ENCODE measurements at places on chromosomes 12 and 14. TPM values are rescaled to one million over a fixed set of nuclear protein-coding genes. Genes with fewer than 3 reads are reported as not detected.

DNA sequence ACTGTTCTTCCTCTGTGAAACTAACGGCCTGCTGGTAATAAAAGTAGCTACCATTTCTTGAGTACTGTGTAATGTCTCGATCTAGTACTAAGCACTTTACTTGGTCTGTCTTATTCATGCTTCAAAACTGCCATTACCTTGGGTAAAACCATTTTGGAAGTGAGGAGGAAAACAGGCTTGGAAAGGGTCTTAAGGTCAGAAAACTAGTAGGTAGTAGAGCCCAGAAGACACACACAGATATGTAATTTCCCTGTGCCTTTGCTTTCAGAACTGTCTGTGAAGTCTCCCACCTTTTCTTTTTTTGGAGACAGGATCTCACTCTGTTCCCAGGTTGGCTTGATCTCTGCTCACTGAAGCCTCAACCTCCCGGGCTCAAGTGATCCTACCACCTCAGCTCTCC, 3.4 kb upstream of the DDX55 start:
- no peak for DNase-seq

DNA sequence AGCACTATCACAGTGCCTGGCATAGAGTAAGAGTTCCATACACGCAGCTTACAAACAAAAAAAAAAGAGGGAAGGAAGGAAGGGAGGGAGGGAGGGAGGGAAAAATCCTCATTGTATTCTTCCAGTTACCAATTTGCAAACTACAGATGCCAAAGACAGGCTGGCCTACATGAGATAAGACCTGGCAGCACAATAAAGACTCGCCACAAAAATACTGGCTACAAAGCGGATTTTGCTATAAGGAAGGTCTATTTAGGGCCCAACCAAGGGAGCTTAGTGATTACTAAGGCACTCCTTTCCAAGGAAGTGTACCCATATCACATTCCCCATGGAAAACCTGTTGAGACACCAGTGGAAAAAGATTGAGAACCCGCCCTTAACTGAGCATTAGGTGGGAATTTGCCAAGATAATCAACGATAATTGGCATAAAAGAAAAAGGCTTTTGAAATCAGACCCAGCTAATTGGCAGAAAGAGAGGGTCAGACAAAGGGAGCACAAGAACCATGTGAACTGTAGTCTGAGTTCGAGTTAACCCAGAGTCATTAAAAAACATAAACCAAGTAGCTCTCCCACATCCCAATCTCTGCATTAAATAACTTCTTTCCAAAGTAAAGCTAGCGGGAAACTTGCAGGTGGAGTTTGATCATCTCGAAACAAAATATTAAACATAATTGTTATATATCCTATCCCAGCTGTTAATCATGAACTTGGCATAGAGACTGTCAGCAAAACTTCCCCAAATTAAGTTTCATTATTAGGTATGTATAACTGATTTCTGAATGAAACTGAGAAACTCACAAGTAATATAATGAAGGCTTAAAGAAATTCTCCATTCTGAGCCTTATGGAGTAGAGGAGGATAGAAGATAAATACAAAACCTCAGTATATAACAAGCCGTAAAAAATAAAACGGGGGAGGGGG, 50.1 kb downstream of the PHLDA1 start:
- no peak for DNase-seq

DNA sequence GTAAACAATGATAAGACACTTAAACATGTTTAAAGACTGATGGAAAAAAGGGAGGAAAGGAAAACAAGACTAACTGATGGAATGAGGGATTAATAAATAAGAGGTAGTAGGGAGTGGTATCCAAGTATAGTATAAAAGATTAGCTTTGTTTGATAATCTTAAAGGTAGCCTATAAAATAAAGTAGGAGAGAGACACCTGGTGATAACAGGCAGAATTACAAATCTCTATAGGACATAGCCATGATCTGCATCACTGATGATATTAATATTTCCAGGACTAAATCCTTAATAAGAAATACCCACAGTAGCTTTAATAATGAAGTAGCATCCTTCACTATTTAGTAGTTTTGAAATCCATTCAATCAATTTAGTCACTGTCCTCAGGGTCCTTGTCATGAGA, 30.4 kb downstream of the DLGAP5 start:
- DNase-seq, result no peak

- DNase-seq, result no peak
Observed at GRCh38 chr12:74732164-74732784, 194.6 kb downstream of the ATXN7L3B start.

DNA sequence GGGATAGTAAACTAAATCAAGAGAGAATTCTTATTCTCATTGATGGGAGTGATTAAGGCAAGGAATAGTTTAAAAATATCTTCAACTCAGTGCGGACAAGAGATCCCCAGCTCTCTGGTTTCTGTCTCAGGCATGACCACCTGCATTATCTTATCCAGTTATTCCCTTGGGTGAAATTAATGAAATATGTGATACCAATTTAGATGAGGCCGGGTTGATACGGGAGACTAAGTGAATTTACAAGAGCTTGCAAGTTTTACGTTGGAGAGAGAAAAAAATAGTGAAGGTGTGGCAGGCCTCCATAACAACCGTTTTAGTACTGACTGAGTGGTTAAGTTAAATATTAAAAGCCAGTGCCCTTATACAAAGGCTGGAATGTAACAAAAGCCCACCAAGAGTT, 61.1 kb upstream of the PLBD1 start:
- no peak for DNase-seq

Gene NFE2
- not detected for total RNA-seq

Gene ANAPC7
- total RNA-seq, result 44.9 TPM

Gene LRRK2
- total RNA-seq, result not detected

All from activated CD8-positive, alpha-beta T cell treated with anti-CD3 and anti-CD28 coated beads for 36 hours (primary cell).